CD4-positive, alpha-beta T cell treated with Interleukin-17A for 1 hour (primary cell): ENCODE measurements at places on chromosomes 11 and 22.

GRCh38 chr11:76282172-76282571 lies 75.9 kb upstream of the WNT11 start:
- DNase-seq, result no peak

DNA sequence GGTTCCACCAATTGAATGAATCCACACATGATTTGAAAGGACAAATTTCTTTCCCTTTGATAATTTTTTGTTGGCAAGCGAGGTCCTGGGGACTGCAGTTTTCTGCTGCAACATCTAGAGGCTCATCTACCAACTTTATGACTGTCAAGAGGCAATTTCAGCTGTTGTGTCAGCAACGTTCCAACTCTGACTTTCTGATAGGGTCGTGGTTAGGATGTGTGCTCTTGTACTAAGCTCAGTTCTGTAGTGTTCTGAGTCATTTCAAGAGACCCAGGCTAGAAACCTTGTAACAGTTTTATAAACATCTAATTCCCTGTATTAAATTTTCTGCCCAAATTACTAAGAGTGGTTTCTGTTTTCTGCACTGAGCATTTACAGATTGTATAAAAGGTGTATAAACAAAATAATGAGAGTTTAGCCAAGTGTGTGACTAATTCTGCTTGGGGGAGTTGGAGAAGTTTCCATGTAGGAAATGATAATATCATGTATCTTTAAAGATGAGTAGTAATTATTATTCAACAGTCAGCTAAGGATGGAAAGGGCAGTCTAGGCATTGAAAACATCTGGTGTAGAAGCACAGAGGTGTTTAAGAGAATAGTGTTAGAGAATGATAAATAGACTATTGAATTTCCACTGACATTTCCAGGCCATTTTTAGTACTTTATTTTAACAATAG lies 72.2 kb downstream of the RBMXL2 start:
- DNase-seq, result no peak

DNA sequence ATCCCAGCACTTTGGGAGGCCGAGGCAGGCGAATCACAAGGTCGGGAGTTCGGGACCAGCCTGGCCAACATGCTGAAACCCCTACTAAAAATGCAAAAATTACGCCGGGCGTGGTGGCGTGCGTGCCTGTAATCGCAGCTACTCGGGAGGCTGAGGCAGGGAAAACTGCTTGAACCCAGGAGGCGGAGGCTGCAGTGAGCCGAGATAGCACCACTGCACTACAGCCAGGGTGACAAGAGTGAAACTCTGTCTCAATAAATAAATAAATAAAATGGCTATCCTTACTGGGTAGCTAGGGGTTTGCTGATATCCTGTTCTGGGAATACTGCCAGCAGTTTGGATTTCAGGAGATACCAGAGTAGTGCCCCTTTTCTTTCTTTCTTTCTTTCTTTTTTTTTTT lies 2.4 kb upstream of the RBM14 start:
- no peak for DNase-seq

DNA sequence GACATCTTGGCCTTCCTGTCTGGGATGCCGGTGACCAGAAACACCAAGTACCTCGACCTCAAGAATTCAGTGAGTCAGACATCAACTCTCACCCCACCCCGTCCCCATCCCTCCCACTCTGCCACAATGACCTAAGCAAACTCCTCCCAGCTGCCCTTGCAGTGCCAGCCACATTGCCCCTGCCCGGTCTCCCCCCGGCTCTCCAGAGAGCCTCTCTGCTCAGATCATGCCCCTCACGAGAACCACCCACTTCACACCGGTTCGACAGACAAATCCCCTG lies 23.6 kb upstream of the MYRF start:
- no peak for DNase-seq

- no peak for DNase-seq
Measured at GRCh38 chr11:8221046-8221723, 42.5 kb downstream of the LMO1 start.

DNA sequence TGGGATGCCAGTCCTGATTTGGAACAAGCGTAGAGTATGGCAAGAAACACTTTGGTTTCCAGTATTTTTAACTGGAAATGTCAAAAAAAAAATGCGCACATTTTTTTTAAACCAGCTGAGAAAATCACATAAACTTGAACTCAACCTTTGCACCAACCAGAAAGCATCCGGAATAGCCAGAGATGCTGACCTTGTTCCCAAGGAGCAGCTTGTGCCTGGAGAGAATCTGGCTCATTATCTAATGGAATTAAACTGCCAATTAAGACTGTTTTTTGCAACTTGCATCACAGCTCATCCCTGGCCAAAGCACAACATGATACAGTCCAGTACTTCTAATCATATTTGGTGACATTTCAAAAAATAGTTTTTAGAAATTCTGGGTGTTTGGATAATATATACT lies 8.4 kb upstream of the ETS1 start:
- no peak for DNase-seq

- no peak for DNase-seq
Measured at GRCh38 chr11:74316772-74317505, 5.5 kb upstream of the P4HA3 start.

DNA sequence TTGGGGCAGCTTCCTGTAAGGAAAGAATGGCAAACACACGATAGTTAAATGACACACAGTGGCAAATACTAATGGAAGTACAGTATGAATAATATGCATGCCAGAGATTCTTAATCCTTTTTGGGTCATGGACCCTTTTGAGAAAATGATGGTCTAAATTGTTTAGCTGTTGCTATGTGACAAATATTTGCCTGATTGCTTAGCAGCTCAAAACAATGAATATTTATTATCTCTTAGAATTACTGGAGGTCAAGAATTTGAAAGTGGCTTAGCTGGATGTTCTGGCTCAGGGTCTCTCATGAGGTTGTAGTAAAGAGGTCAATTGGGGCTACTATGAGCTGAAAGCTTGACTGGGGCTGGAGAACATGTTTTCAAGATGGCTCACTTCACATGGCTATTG lies 69.7 kb downstream of the FANCF start:
- no peak for DNase-seq

GRCh38 chr11:33910296-33910957 lies 18.6 kb upstream of the LMO2 start:
- no peak for DNase-seq

DNA sequence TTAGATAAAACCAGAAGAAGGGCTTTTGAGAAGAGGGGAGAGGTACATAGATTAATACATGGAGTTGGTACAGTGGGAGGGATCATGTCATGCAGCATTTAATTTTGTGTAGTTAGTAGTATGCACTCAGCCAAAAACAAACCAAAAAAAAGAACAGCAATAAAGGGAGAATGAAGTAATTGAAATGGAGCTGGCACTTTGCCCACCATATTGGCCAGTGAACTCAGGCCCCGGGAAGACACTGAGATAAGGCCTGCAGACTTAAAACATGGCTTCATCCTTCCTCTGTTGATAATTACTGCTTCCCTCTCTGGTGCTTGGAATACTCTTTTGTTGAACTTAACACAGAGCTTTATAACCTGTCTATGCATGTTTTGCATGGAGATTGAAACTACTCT lies 3.1 kb downstream of the PANX1 start:
- DNase-seq, result no peak

GRCh38 chr22:47616396-47617020 lies 854.1 kb downstream of the TBC1D22A start:
- no peak for DNase-seq

- no peak for DNase-seq
Measured at GRCh38 chr11:44248109-44248508, 61.8 kb downstream of the ALX4 start.

- no peak for DNase-seq
Measured at GRCh38 chr11:15370495-15371147, 255.9 kb downstream of the INSC start.

- no peak for DNase-seq
Measured at GRCh38 chr11:13118194-13118593, 109.1 kb downstream of the RASSF10 start.

GRCh38 chr11:63564056-63564774 lies 1.0 kb upstream of the PLAAT2 start:
- DNase-seq, result peak; percentile 58

DNA sequence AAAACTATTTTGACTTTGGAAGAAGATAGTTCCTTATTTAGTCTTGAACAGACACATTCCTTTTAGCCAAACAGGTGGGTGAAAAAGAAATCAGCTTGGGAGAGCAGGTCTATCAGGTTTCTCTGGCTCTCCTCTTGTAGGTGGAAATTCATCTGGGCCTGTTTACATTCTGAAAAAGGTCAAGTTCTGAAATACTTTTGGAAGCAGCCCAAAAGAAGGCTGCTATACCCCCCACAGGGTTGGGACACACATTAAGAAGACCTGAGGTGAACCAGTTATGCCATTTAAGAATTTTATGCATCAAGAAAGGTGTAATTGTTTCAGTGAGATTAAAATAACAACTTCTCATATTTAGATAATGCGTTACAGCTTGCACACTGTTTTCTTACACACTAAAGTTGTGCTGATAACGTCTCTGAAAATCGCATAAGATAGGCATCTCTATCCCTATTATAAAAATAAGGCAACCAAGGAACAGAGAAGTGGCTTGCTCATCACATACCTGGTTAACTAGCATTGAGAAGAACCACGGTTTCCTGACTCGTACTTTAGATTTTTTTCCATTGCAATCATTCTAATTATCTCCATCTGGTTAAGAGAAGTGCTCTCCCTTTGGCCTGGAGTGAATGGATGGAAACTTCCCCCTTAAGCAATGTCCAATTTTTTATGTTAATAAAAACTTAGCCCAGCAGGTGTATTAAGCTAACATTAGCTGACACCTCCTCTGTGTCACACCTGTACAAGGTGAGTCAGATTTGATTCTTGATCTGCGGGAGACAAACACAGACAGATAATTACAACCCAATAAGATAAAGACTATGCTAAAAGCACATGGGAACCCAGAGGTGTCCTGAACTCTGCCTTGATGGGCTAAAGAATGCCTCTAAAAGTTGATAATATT lies 60.5 kb upstream of the UCP3 start:
- no peak for DNase-seq

- DNase-seq, result peak; percentile 78
Measured at GRCh38 chr22:46803031-46803880, 40.8 kb downstream of the TBC1D22A start.

DNA sequence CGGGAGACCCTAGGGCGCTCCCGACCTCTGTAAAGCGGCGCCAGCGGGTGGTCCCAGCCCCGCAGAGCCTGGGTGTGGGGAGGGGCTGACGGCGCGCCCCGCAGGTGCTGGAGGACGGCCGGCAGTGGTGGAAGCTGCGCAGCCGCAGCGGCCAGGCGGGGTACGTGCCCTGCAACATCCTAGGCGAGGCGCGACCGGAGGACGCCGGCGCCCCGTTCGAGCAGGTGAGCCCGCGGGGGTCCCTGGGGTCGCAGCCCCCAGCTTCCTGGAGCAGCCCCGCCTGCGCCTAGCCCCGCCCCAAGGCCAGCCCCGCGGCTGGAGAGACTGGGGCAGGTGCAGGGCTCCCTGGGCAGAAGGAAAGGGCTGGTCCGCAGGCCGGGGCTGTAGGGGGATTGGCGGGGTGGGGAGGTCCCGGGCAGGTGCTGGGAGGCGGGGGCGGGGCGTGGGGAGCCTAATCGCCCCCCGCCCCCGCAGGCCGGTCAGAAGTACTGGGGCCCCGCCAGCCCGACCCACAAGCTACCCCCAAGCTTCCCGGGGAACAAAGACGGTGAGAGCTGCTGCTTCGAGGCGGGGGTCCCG lies 19.7 kb downstream of the EPS8L2 start:
- no peak for DNase-seq

DNA sequence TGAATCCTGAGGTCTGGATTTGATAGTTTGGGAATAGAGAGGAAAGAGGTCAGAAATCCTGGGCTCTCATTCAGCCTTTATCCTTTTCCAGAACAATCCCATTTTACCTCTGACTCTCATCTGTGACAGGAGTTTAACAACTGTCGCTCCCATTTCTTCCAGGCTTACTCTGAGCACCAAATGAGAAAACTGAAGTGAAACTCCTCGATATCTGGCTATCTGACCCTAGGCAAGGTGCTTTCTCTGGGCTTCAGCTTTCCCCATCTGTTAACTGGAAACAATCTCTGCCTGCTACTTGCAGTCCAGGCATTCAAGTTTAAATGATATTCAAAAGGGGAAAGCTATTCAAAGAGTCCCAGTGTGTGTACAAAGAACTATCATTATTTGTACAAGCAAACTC lies 50.1 kb downstream of the NRXN2 start:
- no peak for DNase-seq

DNA sequence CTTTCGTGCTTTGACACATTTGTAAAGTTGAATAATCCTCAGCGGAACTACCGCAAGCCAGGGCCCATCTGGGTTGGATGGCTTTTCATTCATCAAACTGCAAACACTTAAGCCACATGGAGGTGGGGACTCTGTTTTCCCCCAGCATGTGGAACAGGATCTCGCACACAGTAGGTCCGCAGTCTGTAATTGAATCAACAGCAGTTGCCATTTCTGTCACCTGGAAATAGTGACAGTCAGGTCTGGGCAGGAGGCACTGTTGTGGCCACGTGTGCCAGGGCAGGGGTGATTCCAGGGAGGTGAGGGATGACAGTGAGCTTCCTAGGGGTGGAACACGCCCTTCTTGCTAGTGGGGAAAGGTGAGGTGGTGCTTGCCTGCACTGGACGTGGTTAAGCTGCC lies 50.7 kb upstream of the ANO1 start:
- no peak for DNase-seq

DNA sequence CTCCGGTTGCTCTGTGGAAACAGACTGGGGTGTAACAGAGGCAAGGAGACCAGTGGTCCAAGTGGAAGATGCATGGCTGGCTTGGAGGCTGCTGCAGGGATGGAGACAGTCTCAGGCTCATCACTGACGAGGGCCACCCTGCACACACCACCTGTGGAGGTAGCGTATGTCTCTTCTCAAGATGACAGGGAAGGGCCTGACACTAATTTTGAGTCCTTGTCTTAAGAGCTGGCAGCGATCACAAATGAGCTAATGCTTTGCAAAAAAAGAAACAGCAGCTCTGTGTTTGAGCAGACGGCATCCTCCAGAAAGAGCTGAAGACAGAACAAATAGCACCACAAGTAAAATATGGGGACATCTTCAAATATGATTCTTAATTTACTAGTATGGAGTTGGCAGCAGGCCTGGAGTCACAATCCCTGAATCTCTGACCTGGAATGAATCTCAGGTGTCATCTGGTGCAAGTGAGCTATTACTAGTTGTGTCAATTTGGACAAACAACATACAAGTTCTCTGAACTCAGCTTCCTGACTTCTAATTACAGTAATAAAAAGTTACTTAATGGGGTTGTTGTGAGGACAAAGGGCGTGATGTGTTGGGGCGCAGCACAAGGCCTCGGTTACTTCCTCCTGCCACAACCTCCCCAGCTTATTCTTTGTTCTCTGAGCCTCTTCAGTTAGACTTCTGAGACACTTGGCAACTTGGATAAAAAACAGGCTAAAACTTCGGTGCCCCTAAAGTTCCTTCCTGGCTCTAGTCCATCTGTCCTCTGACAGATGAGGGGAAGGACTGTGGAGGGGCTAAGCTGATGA lies 95.2 kb upstream of the BID start:
- DNase-seq, result no peak

GRCh38 chr11:114033066-114033465 lies 26.4 kb upstream of the ZBTB16 start:
- no peak for DNase-seq

- DNase-seq, result no peak
Measured at GRCh38 chr22:49008682-49009235, 818.9 kb downstream of the BRD1 start.

- no peak for DNase-seq
Measured at GRCh38 chr11:1208394-1209261, 14.2 kb upstream of the MUC5B start.
